ENCODE measurements at places on chromosomes 7 and 10. TPM values are rescaled to one million over a fixed set of nuclear protein-coding genes. Genes with fewer than 3 reads are reported as not detected.
A peak's percentile ranks its signal among the peaks of the same experiment; 100 is the strongest.

The OR2AE1 gene
- polyA plus RNA-seq, result not detected

DNA sequence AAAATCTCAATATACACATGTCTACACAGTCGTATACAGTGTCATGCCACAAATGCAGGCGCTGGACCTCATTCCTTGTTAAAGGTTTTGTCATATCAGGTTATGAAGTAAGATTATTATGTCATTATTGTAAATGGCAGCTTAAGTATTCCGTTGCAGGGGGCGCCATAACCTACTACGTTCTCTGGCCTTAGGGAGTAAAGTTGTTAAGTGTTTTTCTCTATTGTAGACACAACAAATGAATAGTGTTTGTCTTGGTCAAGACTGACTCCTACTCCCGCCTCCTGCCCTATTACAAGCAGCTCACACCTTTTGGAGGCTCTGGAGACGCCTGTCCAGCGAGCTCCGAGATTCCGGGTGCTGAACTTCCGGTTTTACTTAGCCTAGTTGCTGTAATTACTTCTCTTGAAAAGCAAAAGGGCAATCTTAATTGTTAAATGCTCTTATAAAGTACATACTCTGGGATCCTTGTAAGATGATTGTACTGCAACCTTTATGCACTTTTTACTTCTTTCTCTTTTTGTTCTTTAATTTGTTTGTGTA, 994 bp downstream of the GATAD1 start:
- H3K4me3 ChIP-seq, result peak overlapping the region; percentile 96
- H3K27me3 ChIP-seq, result no peaks in the 10 kb centered on the region
- peak overlapping the region; percentile 93 for H3K27ac ChIP-seq

DNA sequence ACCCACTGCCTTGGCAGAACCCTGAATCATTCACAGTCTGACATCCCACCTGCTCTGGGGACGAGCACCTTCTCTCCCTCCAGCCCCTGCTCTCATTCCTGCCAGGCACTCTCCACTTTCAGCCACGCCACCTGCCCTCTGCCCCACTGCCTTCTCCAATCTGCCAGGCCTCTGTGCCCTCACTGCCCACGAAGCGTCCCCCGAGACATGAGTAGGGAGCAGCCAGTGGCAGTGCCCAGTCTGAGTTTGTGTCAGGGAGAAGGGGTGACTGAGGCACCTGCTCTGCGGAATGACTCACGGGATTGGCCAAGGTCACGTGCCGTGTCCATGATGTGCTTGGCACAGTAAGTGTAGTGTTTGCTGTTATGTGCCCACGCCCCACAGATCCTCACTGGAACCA, 215.2 kb upstream of the PPP2R2D start:
- DNase-seq, result no peak
- H3K4me1 ChIP-seq, result no peaks in the 10 kb centered on the region
- H3K36me3 ChIP-seq, result no peaks in the 10 kb centered on the region
- H3K4me3 ChIP-seq, result no peak overlapping the region

DNA sequence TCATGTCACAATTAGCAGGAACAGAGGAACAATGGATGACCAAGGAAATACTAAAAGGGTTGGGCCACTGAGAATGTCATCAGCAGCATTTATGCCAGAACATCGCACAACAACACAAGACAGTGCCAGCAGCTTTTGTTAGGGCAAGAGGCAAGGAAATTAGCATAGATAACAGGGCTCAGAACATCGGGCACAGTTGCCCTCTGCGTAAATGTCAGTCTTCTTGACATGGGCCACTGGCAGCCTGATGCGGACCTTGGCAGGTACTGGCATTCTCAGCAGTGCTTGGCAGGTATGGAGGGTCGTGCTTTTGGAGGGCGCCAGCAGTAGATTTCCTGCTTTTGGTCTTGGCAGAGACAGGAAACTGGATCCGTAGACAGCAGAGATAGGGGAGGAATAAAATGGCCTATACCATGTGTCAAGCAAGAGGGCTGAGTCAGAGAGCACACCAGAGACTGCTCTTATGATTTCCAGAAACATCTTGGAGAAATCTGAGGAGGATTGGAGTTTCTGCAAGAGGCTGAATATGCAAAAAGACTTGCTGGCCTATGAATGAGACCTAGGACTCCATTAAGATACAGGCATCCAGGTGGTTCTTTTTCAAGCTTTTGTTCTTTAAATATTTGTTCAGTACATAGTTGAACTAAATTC, 371.5 kb upstream of the MTPN start:
- H3K27me3 ChIP-seq, result no peaks in the 10 kb centered on the region
- DNase-seq, result no peak
- H3K27ac ChIP-seq, result no peak overlapping the region
- no peaks in the 10 kb centered on the region for H3K36me3 ChIP-seq
- H3K4me1 ChIP-seq, result no peaks in the 10 kb centered on the region

Measured in liver (tissue), 10 donors.